ENCODE measurements at places on chromosomes 5 and 9.
A peak's percentile ranks its signal among the peaks of the same experiment; 100 is the strongest.

- DNase-seq: peak; percentile 12
Observed at GRCh38 chr5:138663009-138663408, 87.8 kb upstream of the HSPA9 start.

DNA sequence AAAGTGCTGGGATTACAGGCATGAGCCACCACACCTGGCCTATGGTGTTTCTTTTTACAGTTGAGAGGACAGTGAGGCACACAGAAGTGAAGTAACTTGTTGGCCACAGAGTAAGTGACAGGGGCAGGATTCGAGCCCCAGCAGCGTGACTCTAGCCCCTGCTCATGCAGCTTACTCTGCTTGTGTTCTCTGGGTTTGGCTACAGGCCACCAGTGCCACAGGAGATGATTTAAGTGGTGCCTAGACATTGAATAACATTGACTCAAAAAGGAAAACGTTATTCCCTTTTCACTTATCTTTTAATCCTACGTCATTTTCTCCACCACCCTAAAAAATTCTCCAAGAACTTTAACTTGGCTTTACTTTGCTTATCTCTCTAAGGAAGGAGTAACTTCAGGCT, 61.4 kb downstream of the SNX24 start:
- DNase-seq: no peak

- DNase-seq: no peak
Observed at GRCh38 chr9:75539523-75539922, 350.9 kb upstream of the PCSK5 start.

DNA sequence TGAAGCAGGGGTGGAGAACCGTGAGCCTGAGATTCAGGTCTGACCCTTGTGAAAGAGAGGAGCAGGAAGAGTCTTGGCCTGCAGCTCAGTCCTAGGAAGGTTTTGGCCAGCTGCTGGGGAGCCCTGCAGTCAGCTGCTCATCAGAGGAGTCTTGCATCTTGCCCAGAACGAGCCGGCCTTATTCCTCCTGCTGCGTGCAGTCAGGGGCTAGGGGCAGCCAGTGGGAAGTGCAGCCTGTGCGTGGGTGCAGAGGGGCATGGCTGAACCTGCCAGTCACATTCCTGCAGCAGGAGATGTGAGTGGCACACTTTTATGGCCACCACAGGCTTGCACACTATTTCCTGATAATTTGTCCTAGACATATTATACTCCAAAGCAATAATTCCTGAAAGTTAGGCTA, 278.7 kb downstream of the NPR3 start:
- DNase-seq: no peak

- DNase-seq: no peak
Observed at GRCh38 chr5:32726086-32726557, 15.0 kb downstream of the NPR3 start.

DNA sequence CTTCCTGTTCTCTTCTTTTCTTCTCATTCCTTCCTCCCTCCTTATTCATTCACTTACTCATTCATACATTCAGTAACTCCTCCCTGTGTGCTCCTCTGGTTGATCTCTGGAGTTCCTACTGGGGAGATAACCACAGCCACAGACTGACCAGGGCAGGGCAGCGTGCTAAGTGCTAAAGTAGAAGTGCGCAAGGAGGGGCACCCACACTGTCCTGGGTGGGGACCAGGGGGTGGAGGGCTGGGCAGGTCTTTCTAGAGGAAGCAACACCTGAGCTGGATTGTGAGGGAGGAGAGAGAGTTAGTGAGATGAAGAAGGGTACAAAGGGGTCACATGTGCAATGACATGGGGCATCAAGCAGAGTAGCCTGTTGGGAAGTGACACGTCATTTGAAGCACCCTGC, 13.8 kb downstream of the ENHO start:
- DNase-seq: no peak

DNA sequence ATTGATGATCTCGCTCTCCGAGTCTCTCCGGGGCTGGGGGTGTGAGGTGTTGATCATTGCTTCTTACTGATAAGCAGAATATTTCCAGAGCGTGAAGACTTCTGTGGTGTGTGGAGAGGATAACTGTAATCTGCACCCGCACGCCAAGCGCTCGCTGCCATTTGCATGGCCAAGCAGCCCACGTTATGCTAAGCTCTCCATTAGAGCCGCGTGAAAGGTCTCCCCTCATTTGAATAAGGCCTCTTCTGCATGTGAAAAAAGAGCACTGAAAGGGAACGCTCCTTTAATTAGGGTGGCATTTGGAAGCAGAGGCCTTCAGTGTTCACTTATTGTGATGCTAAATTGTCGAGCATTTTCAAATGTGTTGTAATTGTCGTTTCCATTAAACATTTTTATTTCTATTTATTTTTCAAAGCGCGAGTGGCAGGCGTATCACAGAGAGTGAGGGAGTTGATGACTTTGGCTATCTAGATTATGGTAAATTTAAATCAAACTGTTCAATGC, 163.6 kb upstream of the IRX2 start:
- no peak for DNase-seq

- no peak for DNase-seq
Observed at GRCh38 chr9:105836936-105837660, 142.8 kb downstream of the TMEM38B start.

- no peak for DNase-seq
Observed at GRCh38 chr9:93587651-93588347, 11.4 kb downstream of the PHF2 start.

DNA sequence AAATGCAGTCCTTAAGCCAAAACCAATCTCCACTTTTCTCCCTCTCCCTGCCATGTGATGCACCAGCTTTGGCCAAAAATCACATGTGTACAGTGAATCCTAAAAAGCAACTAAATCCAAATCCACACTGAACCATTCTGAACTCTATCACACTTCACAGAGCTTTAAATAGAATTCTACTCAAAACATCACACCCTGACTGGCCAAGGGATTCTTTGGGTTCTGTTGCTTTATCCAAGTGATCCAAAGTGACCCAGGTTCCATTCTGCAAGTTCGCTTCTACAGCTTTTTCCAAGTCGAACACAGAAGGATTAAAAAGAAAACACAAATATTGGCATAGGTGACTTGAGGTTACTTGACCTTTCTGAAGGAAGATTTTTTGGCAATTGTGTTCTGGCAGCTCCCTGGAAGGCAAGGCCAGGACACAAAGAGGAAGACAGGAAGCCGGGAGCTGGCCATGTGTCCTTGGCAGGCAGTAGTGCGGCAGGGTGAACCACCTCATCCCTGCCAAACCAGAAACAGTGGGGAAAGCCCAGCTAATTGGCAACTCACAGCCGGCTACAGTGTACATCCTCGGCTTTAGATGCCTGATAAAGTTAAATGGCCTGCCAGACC, 115.0 kb downstream of the NFIB start:
- no peak for DNase-seq

- no peak for DNase-seq
Observed at GRCh38 chr9:120937127-120937526, 10.5 kb upstream of the TRAF1 start.

DNA sequence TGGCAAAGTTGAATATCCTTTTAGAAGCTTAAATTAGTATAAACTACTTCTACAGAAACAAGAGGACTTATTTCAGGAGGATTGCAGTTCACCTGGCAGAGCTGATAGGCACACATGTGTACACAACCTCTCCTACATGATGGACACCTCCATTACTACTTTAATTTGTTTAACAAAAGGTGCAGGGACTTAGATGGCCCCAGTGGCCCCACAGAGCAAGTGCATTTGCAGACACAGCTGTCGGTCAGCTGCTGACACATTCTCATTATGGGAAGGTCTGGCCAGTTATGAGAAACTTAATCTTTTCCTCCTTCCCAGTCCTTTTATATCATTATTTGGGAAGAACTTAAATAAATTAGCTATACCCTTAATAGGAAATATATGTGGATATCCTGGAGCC, 28.3 kb downstream of the TDRD7 start:
- DNase-seq: no peak

- no peak for DNase-seq
Observed at GRCh38 chr5:65821966-65822365, 100.0 kb downstream of the NLN start.

- DNase-seq: no peak
Observed at GRCh38 chr9:121902461-121903135, 190.5 kb downstream of the TTLL11 start.

GRCh38 chr9:110762783-110763182, 94.2 kb downstream of the MUSK start:
- DNase-seq: no peak

DNA sequence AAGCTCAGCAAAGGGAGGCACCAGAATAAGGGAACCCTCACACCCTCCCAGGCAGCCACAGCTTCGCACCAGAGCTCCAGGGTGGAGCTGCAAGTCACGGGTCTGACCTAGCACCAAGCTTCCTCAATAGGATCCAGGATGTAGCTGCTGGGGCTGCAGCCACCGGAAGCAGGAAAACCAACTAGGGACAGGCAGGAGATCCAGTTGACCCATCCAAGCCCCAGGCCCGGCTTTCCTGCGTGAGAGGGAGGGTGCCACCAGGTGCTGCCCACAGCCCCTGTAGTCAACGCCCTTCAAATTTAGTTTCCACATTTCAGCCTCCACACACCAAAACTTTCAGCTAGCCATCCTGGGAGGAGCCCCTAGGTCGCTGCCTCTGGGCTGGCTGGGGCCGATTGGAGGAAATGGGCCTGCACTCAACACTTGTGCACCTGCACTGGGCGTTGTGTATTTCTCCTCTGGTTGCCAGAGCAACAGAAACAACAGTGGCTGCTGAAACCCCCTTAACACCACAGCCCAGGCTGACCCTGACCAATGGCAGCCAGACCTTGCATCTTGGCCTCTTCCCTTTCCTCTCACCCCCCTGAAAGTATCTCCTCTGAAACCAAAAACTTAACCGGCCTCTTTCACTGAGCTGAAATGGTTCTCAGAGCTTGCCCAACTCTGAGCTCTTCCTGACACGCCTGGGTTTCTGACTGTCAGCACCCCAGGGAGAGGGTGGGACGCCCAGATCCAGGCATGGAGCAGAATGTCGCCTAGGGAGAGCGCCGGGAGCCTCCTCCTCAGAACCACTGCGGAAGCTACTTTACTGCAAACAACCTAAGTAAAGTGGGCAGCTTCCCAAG, 226.5 kb upstream of the MAP3K1 start:
- DNase-seq: peak; percentile 34

DNA sequence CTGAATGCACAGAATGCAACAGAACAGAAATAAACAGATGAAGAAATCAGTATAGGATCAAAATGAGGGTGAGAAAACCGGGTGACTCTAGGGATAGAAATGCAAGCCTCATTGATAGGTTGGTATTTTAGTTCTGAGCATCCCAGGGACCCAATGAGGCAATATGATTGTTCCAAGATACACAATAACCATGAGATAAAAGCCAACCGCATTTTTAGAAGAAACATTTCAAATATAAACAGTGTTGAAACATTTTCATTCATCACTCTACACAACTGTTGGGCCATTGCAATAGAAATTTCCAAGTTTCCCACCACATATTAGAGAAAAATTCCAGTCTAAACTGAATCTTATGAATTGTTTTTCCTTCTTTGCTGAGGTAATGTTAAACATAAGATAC, 452.3 kb upstream of the PTGER4 start:
- no peak for DNase-seq

- no peak for DNase-seq
Observed at GRCh38 chr5:179270581-179271427, 74.5 kb downstream of the ADAMTS2 start.

- no peak for DNase-seq
Observed at GRCh38 chr5:14009575-14009974, 65.1 kb upstream of the DNAH5 start.

Measured in stimulated activated CD4-positive, alpha-beta T cell treated with anti-CD3 and anti-CD28 coated beads, Interleukin-2, amount 100 ng/mL, for 24 hours (primary cell).